NCI-H2171 (cell line): ENCODE measurements at places on chromosomes 7 and 10.

DNA sequence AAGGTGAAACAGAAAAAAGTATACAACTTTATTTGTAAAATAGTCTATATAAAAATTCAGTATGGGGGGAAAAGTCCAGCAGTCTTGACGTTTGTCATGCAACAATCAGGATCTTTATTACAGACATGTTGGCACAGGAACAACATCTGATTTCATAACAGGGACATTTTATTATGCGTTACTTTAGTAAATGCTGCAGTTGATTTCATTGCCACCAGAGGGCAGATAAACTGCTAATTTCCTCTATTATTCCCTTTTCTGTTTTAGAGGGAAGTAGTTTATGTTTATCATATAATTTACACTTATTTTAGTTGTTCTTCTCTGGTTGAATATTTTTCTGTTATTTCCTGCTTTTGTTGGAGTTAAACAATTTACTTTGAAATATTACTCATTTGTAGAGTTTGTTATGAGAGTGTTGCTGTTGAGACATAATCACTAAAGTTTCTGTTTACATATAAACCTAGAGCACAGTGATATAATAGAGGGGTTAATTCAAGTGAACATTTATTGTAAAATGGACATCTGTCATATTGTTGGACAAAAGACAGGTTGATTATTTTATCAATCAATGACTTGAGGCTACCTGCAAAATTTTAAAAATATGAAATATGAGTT, 3.3 kb downstream of the PLXDC2 start:
- no peak for DNase-seq

- no peak for DNase-seq
These were observed 25.2 kb downstream of the CDHR3 start for GRCh38 chr7:105988276-105988675.

DNA sequence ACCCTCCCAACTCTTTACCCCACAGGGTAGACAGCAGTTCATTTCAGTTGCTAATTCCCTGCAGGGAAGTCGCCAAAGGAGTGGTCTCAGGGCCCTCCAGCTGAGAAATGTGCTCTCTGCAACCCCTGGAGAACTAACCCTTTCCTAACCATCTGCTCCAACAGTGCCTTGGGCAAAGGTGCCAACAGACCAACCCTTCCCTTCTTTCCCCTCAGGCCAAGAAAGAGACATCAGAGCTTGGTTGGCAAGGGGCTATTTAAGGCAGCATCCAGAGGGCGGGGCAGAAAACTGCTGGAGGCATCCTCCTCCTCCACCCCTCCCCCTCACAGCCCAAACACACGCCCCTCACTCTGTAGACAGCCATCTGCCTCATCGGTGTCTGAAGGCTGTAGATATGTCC, 1.7 kb downstream of the SORBS1 start:
- no peak for DNase-seq

DNA sequence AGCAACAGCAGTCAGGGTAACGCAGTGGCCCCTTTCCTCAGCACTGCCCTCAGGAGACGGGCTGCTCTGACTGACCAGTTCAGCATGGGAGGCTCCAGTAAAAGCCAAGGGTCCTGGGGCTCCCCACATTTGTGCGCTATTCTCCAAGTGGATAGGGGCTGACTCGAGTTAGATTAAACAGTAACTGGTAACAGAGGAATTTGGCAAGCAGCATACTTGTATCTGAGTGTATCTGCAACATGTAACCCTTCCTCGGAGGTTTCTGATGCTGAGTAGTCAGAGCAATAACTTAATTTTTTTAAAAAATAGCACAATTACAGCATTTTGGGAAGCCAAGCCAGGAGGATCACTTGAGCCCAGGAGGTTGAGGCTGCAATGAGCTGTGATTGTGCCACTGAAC, 22.8 kb downstream of the SORBS1 start:
- no peak for DNase-seq

DNA sequence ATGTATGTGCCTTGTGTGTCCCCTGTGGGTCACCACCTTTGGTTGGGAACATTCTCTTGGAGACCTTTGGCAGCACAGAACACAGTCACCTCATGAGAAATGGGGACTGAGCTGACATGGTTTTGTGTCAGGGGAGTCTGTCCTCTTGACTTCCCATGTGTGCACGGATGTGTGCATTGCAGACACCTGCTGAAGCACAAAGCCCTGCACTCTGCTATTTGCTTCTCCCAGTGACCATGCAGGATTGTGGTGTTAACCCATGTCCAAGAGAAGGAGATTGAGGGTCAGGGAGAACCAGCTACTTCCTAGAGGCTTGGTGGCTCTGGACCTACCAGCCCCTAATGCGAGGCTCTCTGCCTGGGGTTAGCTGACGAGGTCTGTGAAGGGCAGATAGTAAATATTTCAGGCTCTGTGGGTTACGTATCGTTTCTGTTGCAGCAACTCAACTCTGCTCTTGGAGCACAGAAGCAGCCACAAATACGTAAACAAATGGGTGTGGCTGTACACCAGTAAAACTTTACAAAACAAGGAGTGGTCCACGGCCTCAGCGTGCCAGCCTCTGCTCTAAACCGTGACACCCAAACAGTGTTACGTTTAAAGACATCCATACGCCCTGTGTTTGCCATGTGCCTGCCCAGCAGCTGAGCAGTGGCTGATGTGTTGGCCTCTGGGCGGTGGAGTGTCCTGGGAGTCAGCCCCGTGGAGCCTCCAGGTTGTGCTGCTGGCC, 51.7 kb downstream of the ADCY1 start:
- DNase-seq, result no peak

- DNase-seq, result no peak
These were observed 104.7 kb upstream of the RAB11FIP2 start for GRCh38 chr10:118151461-118151860.

DNA sequence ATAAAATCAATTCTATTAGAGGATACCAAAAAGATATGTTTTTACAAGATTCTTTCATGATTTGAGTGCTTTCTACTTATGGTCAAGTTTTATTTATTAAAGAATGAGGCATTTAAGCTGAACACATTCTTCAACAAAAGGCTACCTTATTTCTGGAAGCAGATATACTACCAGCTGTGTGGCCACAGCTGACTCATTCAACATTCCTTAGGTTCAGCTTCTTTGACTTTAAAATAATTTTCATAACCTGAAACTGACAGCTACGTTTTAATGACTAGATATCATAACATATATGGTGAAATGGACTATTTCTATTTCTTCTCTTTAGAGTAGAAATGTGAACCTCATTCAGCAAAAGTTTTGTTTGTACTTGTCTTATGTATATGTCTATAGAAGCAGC, 414.2 kb upstream of the SEMA3C start:
- DNase-seq, result no peak

GRCh38 chr7:25622695-25623094, 394.4 kb upstream of the NPVF start:
- no peak for DNase-seq

GRCh38 chr7:7251742-7252141, 69.4 kb downstream of the C1GALT1 start:
- no peak for DNase-seq

DNA sequence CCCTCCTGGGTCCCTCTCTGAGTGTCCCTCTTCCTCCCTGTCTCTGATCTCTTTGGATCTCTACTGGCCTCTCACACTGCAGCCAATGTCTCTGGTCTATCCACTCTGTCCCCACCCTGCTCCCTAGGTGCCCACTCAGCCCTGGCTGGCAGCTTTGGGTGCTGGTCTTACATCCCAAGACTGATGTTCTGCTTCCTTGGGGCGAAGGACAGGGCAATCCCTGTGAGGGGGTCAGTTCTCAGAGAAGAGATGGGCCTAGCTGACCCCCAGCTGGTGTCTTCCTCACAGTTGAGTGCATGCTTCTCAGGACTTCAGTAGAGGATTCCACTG, 51.7 kb upstream of the CAMK2B start:
- no peak for DNase-seq
